Fibroblast of lung (primary cell): ENCODE measurements at places on chromosomes 6 and 20. TPM values are rescaled to one million over a fixed set of nuclear protein-coding genes. Genes with fewer than 3 reads are reported as not detected.
A peak's percentile ranks its signal among the peaks of the same experiment; 100 is the strongest.

Gene FBXO5
- 6.9 and 8.4 TPM in 2 replicates for total RNA-seq

Gene PLEKHG1
- 5.4 and 12.7 TPM in 2 replicates for total RNA-seq

Gene HLA-DQA2
- not detected in 2 replicates for total RNA-seq

Gene DLK2
- total RNA-seq = under 0.01 and 0.17 TPM in 2 replicates

Gene GRM1
- total RNA-seq = under 0.01 and 0.17 TPM in 2 replicates

Gene GGTLC1
- total RNA-seq = not detected in 2 replicates

DNA sequence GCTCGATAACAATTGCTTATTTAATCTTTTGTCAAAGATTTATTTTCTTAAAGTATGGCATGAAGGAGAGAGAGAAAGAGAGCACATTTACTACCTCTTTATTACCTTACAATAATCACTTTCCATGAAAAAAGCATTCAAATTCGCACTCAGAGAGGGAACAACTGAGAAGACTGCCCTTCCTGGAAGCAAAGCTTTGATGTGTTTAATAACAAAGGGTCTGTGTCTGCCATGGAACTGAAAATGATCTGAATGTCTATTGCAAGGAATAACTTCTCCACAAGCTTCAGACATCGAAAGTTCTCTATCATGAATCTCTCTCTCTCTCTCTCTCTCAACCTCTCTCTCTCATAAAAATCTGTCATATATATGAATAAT is 308.9 kb downstream of the HDGFL1 start:
- H3K27me3 ChIP-seq = no peaks in the 10 kb centered on the region
- H3K27ac ChIP-seq = peak overlapping the region; percentile 21
- peaks cover 13% of the 10 kb centered on the region for H3K4me1 ChIP-seq
- DNase-seq = no peak
- H3K4me3 ChIP-seq = no peak overlapping the region
- H3K36me3 ChIP-seq = no peaks in the 10 kb centered on the region

- H3K27me3 ChIP-seq = no peaks in the 10 kb centered on the region
- peak within 1 kb of the TSS; percentile 84 for H3K4me3 ChIP-seq
- DNase-seq = peak; percentile 95
- H3K4me1 ChIP-seq = peaks cover 2% of the 10 kb centered on the region
- H3K36me3 ChIP-seq = no peaks in the 10 kb centered on the region
Observed at GRCh38 chr20:44521484-44522481, at the start of gene SERINC3. TSS of gene SERINC3 (minus strand) at chr20:44522070. CDS start at chr20:44521951, 119 bp downstream.

- H3K27me3 ChIP-seq = peaks cover 2% of the 10 kb centered on the region
- no peaks in the 10 kb centered on the region for H3K4me1 ChIP-seq
- no peaks in the 10 kb centered on the region for H3K36me3 ChIP-seq
Observed at GRCh38 chr6:26249707-26249956, 115.4 kb upstream of the BTN3A2 start.

- peaks cover 46% of the 10 kb centered on the region for H3K4me1 ChIP-seq
- peak; percentile 85 for DNase-seq
- H3K4me3 ChIP-seq = no peak overlapping the region
Observed at GRCh38 chr20:35319192-35319870, 27.1 kb upstream of the FAM83C start.

- H3K27me3 ChIP-seq = no peaks in the 10 kb centered on the region
- no peak overlapping the region for H3K27ac ChIP-seq
- H3K4me3 ChIP-seq = no peak overlapping the region
- H3K4me1 ChIP-seq = no peaks in the 10 kb centered on the region
- DNase-seq = no peak
- peaks cover 4% of the 10 kb centered on the region for H3K36me3 ChIP-seq
Observed at GRCh38 chr6:158596861-158597260, 37.0 kb downstream of the TMEM181 start.

GRCh38 chr6:783966-784735 is 91.2 kb upstream of the EXOC2 start:
- H3K27ac ChIP-seq = no peak overlapping the region
- H3K36me3 ChIP-seq = no peaks in the 10 kb centered on the region
- H3K4me1 ChIP-seq = no peaks in the 10 kb centered on the region
- DNase-seq = no peak

DNA sequence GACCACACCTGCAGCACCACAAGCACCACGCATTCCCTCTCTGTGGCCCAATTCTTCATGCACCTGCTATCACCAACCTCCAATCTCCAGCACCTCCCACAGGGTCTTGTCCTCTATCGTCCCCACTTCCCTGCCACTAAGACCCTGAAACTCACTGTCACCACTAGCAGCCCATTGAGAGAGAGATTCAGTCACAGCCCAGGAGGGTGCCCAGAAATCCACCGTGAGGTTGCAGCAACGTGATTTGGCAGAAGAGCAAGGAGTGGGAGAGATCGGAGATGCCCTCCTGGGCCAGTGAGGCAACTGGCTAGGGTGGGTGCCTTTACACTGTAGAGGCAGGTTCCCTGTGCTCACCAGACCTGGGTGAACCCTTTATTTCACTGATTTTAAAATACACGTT is 90.1 kb downstream of the ANKRD60 start:
- H3K27me3 ChIP-seq = peaks cover 8% of the 10 kb centered on the region
- H3K4me3 ChIP-seq = no peak overlapping the region
- H3K27ac ChIP-seq = no peak overlapping the region
- H3K4me1 ChIP-seq = no peaks in the 10 kb centered on the region
- no peaks in the 10 kb centered on the region for H3K36me3 ChIP-seq
- no peak for DNase-seq

- no peaks in the 10 kb centered on the region for H3K36me3 ChIP-seq
- H3K27ac ChIP-seq = no peak overlapping the region
- H3K27me3 ChIP-seq = no peaks in the 10 kb centered on the region
- DNase-seq = no peak
Observed at GRCh38 chr6:163671355-163671754, 256.8 kb downstream of the QKI start.

DNA sequence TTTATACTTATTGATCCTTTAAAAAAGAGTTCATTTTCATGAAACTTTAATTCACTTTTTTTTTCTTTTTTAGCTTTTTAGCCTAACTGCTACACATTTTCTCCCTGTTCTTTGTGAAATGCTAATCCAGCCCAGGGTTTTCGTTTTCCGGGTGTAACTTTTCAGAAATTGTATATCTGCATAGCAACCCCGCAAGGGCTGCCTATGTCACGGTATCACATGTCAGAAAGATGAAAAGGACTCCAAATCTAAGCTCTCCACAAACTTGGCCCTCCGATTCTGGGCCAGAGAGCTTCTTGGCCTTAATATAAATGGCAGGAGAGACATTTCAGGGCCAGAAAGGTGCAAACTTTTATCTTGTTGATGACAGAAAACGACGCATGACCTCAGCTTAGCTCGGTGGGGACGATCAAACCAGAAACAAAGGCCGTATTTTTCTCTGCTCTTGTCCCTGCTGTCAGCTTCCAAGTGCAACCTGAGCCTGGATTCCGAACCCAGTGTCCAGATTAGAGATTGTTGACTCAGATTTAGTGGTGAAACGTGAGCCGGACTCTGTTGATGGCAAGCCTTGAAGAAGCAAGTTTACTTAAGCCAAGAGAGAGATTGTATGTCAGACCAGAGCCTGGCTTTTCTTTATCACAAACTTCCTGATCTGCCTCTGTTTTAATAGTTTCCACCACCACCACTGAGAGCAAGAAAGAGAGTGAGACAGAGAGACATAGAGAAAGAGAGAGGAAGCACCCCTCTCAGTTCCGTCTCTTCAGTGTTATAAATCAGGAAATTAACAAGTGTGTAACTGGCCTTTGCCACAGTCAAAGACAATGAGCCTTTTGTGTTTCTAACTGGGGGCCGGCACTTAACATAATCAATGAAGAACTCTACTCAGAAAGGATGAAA is 157.8 kb downstream of the SCML4 start:
- peaks cover 30% of the 10 kb centered on the region for H3K4me1 ChIP-seq
- peak; percentile 62 for DNase-seq
- no peak overlapping the region for H3K4me3 ChIP-seq
- H3K27me3 ChIP-seq = no peaks in the 10 kb centered on the region
- H3K36me3 ChIP-seq = no peaks in the 10 kb centered on the region
- H3K27ac ChIP-seq = peak overlapping the region; percentile 51

- H3K4me3 ChIP-seq = no peak overlapping the region
- H3K4me1 ChIP-seq = no peaks in the 10 kb centered on the region
- H3K27ac ChIP-seq = no peak overlapping the region
- DNase-seq = no peak
Observed at GRCh38 chr20:56454754-56455153, 13.7 kb upstream of the RTF2 start.

DNA sequence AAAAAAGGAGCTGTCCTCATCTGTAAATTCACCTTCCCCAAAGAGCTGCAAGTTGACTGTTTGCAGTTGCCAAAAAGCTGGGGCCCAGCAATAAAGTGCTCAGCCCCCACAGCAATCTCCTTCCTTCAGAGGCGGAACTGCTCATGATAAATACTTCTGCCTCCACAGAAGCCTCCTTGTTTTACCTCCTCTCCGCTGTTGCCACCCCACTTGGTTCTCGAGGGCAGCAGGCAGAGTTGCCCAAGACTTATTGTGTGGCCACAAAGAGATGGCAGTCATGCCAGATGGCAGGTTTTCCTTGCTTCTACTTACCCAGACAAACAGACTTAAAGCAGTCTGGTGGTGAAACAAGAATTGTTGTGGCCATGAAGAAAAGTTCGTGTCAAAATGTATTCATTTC is 66.3 kb downstream of the SLX4IP start:
- H3K4me3 ChIP-seq = no peak overlapping the region
- H3K4me1 ChIP-seq = no peaks in the 10 kb centered on the region
- DNase-seq = no peak
- no peaks in the 10 kb centered on the region for H3K36me3 ChIP-seq
- no peak overlapping the region for H3K27ac ChIP-seq

GRCh38 chr20:31870726-31871617 is 538 bp downstream of the TTLL9 start:
- DNase-seq = no peak
- no peaks in the 10 kb centered on the region for H3K36me3 ChIP-seq
- no peak overlapping the region for H3K27ac ChIP-seq
- no peaks in the 10 kb centered on the region for H3K4me1 ChIP-seq
- H3K27me3 ChIP-seq = peaks cover 46% of the 10 kb centered on the region

DNA sequence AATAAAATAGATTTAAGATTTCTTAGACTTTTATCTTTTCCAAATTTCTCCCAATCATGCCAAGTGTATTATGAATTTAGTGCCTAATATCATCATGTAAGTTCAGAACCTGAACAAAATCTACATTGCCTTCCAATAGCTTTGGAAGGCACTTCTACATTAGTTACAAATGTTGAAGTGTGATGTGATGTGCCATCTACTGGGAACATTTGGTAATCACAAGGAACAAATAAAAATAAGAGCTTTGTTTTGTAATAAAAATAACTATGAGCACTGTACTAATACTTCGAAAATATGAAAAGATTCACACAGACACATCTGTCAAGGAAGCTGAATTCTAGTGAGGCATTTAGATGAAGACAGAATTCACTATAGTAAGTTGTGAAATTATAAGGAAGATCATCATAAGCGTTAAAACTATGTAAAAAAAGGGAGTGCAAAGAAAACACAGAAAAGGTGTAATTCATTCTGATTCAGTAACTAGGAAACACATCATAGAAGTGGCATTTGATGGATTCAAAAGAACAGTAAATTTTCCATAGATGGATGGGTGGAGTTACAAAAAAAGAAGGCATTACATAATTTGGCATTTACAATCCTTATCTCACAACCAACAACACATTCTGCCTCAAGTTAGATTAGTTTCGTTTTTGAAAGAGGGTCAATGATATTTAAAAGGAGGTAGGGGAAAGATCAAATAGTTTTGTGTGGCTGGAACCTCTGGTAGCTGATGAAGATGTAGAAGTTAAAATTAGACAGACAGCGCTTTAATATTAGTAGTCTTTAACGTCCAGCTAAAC is 161.0 kb downstream of the ASCC3 start:
- no peaks in the 10 kb centered on the region for H3K4me1 ChIP-seq
- no peaks in the 10 kb centered on the region for H3K27me3 ChIP-seq
- H3K36me3 ChIP-seq = no peaks in the 10 kb centered on the region
- no peak overlapping the region for H3K27ac ChIP-seq
- H3K4me3 ChIP-seq = peak overlapping the region; percentile 44

DNA sequence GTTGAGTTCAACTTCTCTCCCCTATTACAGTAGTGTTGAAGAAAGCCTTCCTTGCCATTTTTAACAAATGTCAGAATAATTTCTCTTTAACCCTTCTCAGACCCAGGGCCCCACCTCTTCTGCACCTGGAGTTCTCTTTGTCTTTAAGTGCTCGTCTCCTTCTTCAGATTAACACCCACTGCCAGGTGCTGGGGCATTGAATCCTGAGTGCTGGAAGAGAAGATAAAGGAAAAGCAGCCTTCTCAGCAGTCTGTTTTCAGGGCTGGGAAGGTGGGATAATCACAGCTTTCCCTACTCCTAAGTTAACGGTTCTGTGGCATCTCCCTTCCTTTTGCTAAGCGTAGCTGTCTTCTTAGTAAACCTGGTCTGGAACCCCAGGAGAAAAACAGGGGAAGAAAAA is 114.6 kb upstream of the TAB2 start:
- H3K27ac ChIP-seq = no peak overlapping the region
- H3K4me3 ChIP-seq = no peak overlapping the region
- no peaks in the 10 kb centered on the region for H3K27me3 ChIP-seq
- H3K36me3 ChIP-seq = no peaks in the 10 kb centered on the region

DNA sequence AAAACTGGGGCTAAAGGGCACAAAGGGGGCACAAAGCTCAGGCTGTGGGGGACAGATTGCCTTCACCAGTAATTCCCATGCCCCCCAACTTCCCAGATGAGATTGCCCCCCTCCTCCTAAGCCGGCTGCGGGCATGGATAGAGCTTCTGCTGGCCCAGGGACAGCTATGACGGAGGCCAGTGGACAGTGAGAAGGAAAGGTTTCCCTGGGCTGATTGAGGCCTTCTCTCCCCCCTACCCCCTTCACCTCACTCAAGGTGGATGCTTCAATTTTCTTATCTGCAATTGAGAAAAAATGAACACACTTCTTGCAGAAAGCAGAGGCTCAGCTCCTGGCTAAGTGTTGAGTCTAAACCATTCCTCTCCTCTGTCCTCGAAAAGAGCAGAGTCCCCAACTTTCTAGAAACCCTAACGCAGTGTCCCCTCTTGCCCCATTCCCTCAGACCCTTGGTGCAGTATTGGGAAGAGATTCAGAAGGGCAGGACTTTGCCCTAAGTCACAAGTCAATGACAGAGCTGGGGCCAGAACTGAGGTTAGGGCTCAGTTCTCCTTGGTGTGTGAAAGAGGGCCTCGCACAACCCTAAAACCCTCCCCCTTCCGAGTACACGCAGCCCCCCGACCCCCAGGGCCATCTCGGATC is 808 bp downstream of the SDC4 start:
- H3K36me3 ChIP-seq = peaks cover 2% of the 10 kb centered on the region
- peak overlapping the region; percentile 97 for H3K4me3 ChIP-seq
- H3K27ac ChIP-seq = peak overlapping the region; percentile 83
- peak; percentile 18 for DNase-seq
- peaks cover 21% of the 10 kb centered on the region for H3K4me1 ChIP-seq
